ENCODE measurements at places on chromosomes 5 and 9.
A peak's percentile ranks its signal among the peaks of the same experiment; 100 is the strongest.

- no peak for DNase-seq
Measured at GRCh38 chr9:21830589-21830988, 28.2 kb downstream of the MTAP start.

DNA sequence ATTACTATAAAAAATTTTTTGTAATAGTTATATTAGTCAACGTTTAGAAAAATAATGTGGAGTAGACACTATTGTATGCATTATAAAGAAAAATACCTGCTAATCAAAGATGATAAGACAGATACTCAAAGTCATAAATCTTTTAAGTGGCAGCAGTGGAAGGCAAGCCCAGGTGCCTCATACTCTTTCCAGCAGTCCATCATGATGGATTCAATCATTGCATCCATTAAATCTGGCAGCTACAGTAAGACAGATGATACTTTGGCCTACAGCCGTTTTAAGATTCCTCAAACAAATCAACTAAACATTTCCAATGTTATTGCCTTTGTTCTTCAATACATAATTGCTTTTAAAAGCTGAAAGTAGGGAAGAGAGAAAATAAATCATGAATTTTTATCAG, 1392.9 kb upstream of the NUDT12 start:
- DNase-seq = no peak

DNA sequence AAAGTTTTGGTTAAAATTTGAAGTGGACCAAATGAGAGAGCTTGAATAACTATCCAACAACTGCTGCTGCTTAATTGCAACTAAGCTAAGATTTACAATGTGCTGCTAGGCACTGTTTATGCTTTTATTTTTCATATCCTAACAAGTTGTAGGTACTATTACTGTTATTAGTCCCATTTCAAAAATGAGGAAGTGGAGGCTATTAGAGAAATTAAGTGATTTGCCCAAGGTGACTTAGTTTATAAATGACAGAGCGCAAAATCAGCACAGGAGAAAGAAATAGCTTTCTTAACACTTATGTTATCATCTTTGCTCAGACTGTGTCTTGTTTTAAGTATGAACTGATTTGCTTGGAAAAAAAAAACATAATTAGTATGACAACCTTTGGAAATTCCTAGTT, 23.1 kb downstream of the WDR36 start:
- no peak for DNase-seq

GRCh38 chr9:133986774-133987445, 5.2 kb downstream of the VAV2 start:
- DNase-seq = no peak

- DNase-seq = no peak
Measured at GRCh38 chr9:130379649-130379970, 65.2 kb upstream of the ASS1 start.

DNA sequence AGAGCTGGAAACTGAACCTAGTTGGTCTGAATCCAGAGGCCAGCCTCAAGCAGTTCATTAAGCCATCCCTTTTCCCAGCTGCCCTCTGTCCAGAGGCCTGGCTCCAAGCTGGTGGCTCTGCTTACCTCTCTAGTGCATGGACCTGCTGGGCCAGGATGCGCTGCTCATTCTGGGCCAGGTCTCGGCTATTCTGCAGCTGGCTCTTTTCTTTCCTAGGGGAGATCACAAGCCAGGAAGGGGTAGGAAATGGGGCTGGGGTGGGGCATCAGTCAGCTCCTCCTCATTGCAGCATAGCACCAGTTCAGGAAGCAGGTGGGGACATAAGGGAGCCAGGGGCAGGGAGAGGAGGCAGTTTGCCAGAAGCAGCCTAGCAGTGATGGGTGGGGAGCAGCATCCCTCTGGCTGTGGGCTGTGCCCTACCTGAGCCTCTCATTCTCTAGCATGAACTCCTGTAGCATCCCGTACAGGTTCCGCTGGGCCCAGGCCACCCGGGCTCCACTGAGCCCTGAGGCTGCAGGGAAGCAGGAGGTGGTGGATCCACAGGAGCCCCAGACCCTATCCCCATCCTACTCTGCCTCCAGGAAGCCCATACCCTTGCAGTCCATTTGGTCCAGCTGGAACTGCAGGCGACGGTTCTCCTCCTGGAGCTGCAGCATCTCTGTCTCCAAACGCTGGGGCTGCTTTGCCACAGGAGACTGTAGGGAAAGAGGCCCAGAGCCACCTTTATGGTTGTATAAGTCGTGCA, 5.2 kb downstream of the KIF12 start:
- DNase-seq = no peak

DNA sequence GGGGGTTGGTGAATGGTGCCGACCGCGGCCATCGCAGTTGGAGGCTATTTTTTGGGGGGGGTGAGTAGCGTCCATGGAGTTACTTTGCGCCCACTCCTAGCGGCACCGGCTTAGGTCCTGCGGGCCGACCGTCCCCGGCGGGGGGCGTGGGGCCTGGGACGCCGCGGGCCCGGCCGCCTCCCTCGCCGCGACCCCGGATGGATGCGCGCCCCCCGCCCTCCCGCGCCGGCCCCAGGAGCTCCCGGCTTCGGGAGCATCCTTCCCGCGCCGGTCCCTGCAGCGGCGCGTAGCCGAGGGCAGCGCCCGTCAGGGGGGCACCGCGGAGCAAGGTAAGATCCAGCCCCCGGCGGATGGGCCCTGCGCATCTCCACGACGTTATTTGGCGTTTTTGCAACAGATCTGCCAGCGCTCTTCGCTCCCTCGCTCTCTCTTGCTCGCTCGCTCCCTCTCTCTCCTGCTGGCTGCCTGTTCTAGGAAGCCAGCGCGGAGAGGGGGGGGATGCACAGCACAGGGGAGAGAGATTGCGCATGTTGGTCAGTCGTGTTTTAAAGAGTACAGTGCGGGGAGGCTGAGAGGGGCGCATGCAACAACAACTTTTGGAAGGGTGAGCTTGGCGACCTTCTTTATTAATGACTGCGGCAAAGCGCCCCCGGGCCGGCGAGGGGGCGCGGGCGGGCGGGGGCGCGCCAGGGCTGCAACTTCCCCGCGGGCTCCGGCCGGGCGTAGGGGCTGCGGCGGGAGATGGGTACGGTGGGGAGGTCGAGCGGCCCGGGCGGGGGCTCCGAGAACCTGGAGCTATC, 413 bp downstream of the JADE2 start:
- DNase-seq = peak; percentile 50

DNA sequence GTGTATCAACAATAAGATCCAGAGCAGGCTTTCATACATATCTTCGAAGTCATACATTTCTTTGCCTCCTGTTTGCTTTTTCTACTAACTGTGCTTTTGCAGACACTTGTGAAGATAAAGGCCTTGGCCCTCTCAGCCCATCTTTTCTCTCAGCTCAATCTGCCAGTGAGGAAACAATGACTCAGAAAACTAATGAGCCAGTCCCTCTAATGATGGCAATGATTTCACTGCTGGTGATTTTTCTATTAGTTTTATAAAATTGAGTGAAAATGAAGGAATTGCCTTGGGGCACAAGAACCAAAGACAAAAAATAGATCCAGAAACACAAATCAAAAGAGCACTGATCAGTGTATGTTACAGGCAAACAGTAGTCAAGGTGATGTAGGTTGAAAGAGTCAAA, 167.7 kb upstream of the PPP2R2B start:
- DNase-seq = no peak

GRCh38 chr5:103256178-103256577, 2.4 kb upstream of the MACIR start:
- DNase-seq = no peak

DNA sequence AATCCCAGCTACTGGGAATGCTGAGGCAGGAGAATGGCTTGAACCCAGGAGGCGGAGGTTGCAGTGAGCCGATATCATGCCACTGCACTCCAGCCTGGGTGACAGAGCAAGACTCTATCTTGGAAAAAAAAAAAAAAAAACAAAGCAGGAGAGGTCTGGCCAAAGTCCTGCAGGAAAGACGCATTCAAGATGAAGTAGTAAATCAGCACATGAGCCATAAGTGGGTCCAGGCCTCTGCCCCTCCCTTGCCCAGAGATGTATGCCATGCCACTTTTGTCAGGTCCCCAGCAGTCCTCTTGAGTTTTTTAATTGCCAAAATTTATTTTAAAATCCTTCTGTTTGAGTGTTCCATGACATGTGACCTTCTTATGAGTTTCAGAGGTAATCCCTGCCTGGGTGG, 8.5 kb upstream of the PHF19 start:
- DNase-seq = no peak

DNA sequence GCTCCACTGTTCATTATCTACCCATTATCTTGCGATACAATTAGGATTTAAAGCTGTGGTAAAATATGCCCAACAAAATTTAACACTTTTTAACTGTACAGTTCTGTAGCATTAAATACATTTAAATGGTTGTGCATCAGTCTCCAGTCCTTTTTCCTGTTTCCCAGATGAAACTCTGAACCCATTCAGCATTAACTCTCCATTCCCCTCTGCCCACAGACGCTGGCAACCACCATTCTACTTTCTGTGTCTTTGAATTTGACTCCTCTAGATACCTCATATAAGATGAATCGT, 2.9 kb upstream of the TRIM7 start:
- no peak for DNase-seq

DNA sequence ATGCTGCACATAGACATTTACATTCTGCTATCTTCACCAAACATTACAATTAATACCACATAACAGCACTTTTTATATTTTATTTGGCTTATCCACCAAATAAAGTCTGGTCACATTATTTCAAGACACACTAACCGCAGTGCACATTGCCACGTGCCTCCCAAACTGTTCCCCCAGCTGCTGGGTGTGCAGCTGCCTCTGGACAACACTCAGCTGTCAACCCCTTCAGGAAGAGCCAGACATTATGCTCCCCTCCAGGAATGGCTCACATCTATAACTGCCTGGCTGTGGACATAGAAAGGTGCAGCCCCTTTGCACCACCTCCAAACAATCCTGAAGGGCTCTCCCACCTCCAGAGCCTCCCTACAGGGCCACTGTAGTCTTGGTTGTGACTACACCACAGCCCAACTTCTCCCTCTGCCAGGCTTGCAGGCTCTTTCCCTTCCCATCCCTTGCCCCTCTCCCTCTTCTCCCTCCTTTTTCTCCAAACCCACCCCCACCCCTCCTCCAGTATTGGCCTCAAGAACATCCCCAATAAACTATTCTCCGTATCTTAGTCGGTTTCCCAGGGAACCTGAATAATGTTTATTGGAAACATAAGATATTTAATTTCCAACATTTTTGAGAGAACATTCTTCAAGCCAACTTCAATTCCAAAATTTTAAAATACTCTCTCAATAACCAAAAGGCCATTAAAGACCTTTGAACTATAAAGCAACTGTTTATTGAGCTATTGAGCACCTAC, 372.3 kb downstream of the CTNND2 start:
- DNase-seq = no peak

DNA sequence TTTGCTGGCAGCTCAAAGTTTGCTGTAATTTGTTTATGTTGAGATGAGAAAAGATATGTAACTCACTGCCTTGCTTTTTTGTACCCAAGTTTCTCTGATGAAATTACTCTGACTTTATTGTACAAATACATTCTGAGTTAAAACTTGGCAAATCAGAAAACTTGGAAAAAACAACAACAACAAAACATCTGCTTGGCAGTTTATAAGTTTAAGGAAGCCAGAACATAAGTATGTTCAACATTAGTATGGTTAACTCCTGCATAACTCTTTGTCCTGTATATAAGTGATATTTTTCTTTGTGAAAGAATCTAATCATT, 233.1 kb downstream of the MAST4 start:
- no peak for DNase-seq

- no peak for DNase-seq
Measured at GRCh38 chr5:131548176-131548575, 86.9 kb downstream of the RAPGEF6 start.

DNA sequence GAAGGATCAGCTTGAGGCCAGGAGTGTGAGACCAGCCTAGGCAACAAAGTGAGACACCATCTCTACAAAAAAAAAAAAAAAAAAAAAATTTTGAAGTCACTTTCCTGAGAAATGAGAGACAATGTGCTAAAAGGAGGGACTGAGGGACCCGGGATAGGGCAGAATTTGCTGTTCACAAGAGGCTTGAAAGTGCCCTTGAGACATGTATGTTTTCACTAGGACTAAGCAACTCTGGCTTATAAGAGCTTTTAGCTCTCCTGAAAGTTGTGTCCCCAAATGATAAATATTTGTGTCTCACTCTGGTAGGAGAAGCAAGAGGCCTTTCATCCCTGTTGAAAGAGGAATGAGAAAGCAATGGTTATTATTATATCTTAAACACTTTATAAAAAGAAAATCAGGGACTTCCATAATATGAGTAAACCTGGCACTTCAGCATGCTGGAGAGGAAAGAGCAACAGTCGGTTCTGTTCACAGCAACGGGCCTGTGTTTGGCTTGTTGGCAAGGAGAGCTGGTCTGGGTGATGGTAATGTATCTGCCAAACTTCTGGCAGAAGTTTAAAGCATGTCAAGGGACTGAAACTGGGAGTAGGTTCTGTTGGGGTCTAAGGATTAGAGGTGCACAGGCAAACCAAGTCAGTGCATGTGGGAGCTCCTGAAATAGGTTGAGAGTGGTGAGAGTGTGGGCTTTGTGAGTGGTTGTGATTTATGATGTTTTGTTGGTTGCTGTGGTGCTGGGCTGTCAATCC, 32.2 kb downstream of the ENTREP1 start:
- DNase-seq = no peak

- no peak for DNase-seq
Measured at GRCh38 chr5:120254385-120254784, 209.7 kb upstream of the PRR16 start.

DNA sequence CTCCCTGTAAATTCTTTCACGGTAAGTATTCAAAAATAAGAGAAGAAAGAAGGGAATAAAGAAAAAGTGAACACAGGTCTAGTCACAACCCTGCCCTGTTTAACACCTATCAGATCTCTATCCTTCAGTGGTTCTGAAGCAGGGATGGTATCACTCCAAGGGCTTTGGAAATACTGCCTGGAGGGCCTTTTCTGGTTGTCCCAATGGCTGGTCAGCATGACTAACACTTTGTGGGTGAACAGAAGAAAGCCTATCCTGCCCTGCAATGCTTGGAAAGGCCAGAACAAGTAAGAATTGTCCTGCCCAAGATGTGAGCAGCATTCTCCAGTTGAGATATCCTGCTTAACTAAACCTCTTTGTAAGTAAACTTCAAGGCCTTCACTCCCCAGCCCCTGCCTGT, 124.9 kb downstream of the TMEM167A start:
- DNase-seq = no peak

GRCh38 chr5:14428302-14429081, 153.1 kb upstream of the OTULINL start:
- DNase-seq = no peak

DNA sequence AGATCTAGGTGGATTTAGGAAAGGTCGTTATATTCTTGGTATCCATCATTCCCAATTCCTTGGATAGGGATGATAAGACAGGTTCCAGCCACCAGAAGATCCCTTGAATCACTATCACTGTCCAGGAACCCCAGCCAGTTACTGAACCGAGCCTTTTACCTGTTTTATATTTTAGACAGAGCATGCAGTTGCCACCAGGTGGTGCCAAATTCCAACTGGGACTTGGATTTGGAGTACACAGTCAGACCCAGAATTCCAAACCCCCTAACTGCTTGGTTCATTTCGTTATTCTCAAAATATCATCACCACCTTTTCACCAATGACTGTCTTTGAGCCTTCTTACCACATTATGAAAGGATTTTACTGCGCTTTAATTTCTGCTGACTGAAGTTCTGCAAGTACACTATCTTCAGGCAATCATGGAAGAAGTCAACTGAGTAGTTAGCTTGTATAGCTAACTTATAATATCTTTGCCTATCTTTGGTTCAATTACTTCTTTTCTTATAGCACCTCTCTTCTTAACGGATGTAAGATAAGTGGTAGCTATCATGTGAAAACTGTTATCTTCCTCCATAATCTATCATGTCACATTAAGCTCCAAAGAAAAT, 191.8 kb downstream of the PRR16 start:
- no peak for DNase-seq

GRCh38 chr5:154797762-154798161, 42.6 kb downstream of the LARP1 start:
- DNase-seq = no peak

- DNase-seq = no peak
Measured at GRCh38 chr5:9347032-9347431, 198.8 kb downstream of the SEMA5A start.
